ENCODE measurements at places on chromosomes 5 and 9.

GRCh38 chr9:17587113-17587512 lies 8.2 kb downstream of the SH3GL2 start:
- DNase-seq: no peak

GRCh38 chr9:80540387-80540786 lies 968.6 kb downstream of the TLE4 start:
- no peak for DNase-seq

- DNase-seq: no peak
Measured at GRCh38 chr5:56358703-56359681, 125.9 kb upstream of the ANKRD55 start.

- no peak for DNase-seq
Measured at GRCh38 chr9:69456201-69456600, 131.2 kb downstream of the ENTREP1 start.

DNA sequence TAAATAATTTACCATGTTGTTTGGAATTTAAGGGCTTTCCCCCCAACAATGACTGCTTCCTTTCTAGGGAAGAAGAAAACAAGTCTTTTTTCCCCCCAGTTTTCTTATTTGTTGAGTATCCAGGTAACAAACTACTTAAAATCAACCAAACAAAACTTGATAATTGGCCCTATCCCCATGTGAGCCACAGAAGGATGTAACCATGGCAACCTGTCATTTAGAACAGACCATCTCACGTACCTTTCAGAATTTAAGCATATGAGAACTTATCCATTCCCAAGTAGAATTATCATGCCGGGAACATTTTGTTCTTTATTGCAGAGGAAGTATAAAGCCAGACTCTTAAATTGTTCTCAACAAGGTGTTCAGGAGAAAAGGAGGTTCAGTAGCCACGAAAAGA lies 392.3 kb downstream of the CETN3 start:
- DNase-seq: no peak

- no peak for DNase-seq
Measured at GRCh38 chr9:92769286-92769685, 4.7 kb upstream of the BICD2 start.

- no peak for DNase-seq
Measured at GRCh38 chr5:67003685-67003934, 193.0 kb downstream of the CD180 start.

DNA sequence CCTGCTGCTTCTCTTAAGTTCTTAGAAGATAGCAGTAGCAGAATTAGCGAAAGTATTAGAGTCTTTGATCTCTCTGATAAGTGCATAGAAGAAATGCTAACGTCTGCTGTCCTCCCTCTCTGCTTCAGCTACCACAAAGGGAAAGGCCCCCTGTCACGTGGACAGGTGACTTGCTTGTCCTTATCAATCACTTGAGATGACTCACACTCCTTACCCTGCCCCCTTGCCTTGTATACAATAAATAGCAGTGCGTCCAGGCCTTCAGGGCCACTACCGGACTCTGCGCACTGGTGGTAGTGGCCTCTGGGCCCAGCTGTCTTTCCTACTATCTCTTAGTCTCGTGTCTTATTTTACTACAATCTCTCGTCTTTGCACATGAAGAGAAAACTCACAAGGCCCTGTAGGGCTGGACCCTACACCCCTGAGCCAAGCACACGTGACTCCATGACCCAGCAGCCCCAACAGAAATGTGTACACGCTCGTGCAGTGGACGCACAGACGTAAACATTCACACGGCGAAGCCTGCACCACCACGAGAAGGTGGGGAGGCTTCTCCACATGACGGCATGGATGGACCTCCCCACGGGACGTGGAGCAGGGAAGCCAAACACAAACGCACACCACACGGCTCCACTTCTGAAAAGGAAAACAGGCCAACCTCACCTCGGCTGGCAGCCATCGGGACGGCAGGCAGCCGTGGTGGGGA lies 38.3 kb downstream of the PNPLA7 start:
- DNase-seq: no peak

Measured in activated CD4-positive, alpha-beta T cell treated with anti-CD3 and anti-CD28 coated beads for 36 hours (primary cell).